ENCODE measurements at places on chromosomes 11 and 22.

- DNase-seq, result peak; percentile 79
Observed at GRCh38 chr11:65315204-65315865, 669 bp downstream of the CDC42EP2 start.

DNA sequence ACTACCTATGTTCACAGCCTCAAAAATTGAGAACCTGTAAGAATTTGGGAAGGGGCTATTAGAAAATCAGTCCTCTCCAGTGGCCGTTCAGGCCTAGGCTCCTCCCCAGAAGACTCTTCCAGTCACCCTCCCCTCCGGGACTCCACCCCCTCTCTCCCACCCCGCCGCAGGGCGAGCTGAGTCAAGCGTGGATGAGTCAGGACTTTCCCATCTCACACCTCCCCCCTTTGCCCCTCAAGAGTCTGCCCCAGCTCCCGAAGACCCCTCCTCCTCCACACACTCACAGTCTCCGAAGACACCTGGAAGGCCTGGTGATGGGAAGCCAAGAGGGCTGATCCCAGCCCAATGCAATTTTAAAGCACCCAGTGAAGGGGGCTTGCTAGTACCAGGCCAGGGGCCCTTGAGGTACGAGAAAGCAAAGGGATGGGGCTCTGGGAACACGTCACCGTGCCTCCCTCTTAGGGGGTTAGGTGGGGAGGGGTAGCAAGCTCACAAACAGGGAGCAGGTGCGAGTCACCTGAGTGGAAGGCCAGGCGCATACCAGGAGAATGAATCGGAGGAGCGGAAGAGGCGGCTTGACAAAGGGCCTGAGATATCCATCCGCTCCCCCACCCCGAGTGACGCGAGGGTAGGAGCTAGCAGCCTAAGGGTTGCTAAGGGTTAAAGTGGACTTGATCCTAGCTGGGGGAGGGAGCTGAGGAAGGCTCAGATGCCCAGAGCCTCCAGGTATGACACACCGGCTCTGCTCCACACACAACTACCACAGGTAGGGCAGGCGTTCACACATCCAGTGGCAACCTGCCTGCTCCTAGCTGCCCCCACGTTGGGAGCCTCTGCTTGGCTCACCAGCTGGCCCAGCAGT is 13.6 kb downstream of the BCL9L start:
- DNase-seq, result no peak

GRCh38 chr11:71489311-71490043 is 36.5 kb downstream of the NADSYN1 start:
- DNase-seq, result no peak

GRCh38 chr11:99522467-99523173 is 501.9 kb downstream of the CNTN5 start:
- no peak for DNase-seq

- DNase-seq, result no peak
Observed at GRCh38 chr11:132638423-132638822, 893.9 kb downstream of the OPCML start.

DNA sequence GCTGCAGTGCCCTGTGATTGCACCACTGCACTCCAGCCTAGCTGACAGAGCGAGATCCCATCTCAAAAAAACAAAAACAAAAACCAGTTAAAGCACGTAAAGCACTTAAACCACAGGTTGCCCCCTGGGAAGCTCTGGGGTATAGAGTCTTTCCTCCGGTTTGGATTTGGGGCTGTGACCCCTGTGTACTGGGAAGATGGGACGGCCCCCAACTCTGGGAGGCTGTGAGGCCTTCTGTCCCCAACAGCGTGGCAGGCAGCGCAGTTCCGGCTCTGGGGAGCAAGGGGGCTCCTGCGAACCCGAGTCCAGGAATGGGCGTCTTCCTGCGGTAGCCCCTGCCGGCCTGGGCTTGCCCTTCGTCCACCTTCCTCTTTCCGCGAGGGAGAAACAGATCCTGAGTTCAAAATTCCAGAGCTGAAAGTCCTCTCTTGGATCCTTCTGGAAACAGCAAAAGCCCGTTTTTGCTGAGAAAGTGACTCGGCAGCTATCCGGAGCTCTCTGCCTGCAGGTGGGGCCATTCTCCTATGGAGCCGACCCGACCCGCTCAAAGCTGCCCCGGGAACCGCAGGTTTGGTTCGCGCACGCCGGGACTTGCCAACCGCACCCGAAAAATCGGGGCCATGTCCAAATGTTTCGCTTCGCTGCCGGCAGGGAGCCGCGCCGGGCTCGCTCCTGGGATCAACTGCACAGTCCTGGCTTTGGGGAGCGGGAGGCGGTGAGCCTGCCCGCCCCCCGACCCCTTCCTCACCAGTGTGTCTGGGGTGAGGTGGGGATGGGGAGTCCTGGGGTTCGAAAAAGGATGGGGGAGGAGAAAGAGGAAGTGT is 36.3 kb upstream of the POLA2 start:
- DNase-seq, result peak; percentile 36

DNA sequence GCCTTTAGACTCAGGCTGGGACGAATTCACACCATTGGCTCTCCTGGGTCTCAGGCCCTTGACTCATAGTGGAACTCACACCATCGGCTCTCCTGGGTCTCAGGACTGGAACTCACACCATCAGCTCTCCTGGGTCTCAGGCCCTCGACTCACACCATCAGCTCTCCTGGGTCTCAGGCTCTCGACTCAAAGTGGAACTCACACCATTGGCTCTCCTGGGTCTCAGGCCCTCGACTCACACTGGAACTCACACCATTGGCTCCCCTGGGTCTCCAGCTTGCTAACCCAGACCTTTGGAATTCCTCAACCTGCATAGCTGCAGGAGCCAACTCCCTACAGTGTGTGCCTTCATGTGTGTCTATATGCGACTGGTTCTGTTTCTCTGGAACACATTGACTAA is 56.7 kb downstream of the SHISAL1 start:
- no peak for DNase-seq

DNA sequence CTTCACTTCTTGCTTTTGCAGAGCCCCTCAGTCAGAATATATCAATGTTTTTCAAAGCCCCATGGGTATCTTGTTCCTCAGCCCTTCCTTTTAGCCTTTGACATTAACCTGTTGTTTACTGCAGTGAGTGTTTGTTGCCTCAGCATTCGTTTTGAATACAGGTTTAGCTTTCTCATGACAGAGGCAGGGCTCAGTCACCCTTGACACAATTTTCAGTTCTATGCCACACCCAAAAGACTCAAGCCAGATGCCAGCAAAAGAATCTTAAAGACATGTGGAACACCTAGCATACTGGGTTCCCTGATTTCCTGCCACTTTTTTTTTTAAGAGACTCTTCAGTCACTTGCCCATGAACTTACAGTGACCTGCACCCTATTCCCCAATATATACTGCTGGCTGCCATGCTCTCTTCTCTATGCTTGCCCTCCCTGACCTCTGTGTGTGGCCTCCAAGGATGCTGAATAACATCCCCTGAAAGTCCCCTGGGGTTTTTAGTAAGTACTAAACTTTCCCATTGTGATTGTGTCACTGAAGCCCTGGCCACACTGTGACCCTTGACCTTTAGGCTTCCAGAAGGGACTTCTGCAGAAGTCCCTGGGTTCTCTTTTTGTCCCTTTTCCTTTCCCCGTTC is 1225.5 kb downstream of the TBC1D22A start:
- DNase-seq, result no peak

GRCh38 chr11:111937461-111937769 is 272 bp downstream of the DIXDC1 start:
- DNase-seq, result no peak

GRCh38 chr11:61890529-61891330 is 615 bp downstream of the FADS3 start:
- peak; percentile 26 for DNase-seq

GRCh38 chr22:36303874-36304273 is 50.9 kb downstream of the APOL1 start:
- no peak for DNase-seq

GRCh38 chr11:118239509-118240205 is 12.5 kb downstream of the MPZL3 start:
- no peak for DNase-seq

GRCh38 chr11:106249617-106250239 is 172.3 kb downstream of the AASDHPPT start:
- DNase-seq, result no peak

Measured in hematopoietic multipotent progenitor cell treated with erythropoietin and hydrocortisone succinate and interleukin-3 and kit ligand, for 17 days (in vitro differentiated cells).